ENCODE measurements at places on chromosomes 7 and 10.

DNA sequence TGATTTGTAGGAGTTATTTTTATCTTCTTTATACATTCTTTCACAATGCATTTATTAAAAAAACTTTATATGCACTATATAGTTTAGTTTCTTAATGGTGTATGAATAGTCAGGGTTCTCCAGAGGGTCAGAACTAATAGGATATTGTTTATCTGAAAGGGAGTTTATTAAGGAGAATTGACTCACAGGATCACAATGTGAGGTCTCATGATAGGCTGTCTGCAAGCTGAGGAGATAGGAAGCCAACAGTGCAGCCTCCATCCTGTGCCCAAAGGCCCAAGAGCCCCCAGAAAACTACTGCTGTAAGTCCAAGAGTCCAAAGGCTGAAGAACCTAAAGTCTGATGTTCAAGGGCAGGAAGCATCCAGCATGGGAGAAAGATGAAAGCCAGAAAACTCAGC, 192.8 kb upstream of the AHR start:
- no peak for DNase-seq

DNA sequence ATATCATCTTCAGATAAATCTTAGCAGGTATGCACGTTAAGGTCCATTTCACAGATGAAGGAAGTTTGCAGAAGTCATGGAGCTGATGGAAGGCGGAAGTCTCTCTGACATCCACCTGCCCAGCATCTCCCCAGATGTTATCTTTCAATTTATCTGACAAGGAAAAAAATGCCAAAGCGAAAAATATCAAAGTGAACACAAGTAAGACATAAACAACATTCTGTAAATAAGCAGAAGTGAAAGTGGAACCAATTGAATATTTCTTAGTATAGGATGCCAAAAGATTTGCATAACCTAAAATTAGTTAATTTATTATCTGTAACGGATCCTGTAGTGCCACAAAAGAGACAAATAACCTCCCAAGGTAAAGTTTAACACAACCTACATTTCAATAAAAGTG, 73.6 kb upstream of the NEBL start:
- no peak for DNase-seq

GRCh38 chr10:60944058-60944909, at the start of gene RHOBTB1:
TSS of gene RHOBTB1 (minus strand) at chr10:60944185. CDS start at chr10:60911542, 32,643 bp downstream.
- DNase-seq: peak; percentile 93

DNA sequence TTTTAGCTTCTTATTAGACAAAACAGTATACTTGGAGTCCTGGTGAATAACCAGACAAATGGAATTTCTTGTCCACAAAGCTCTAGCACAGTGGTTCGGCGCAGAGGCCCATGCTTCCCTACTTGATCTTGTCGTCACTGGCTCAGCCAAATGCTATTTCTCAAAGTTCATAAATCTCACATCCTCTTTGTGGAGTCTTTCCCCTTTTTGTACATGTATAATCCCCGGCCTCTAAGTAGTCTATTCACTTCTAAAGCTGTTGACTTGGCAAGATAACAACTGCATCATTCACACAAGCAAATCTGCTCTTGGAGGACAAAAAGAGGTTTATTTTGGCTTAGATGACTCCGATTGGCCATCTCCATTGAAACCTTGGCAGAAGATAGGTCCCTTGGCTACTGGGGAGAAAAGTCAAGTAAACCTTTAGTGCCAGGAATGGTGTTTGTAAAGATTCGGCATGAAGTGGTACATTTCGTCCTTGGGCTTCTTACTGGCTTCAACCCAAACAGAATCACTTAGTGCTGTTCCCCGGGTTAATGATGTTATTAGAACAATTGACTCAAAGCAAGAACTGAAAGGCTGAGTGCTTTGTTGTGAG, 5.1 kb upstream of the AKR1E2 start:
- DNase-seq: no peak

GRCh38 chr10:96560489-96560888, 26.3 kb downstream of the TM9SF3 start:
- no peak for DNase-seq

DNA sequence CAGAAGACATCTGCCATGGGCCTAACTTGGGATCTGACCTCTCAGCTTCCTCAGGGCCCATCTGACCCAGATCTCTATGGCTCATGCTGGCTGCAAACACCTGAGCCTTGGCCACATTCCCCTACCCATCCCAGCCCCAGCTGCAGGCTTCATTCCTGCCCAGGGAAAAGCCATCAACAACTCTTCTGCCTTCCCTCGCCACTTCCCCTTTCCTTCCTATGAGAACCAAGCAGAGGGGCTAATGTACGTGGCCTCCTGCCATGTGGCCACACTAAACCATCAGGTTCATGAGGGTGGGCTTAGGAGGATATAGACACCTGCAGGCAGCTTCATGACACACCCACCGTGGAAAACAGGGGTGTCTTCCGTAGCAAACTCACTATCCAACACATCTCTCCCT, 312.2 kb downstream of the GALNT17 start:
- no peak for DNase-seq

GRCh38 chr10:31490858-31491504, 172.0 kb downstream of the ZEB1 start:
- DNase-seq: no peak

GRCh38 chr7:127872122-127872521, 159.1 kb downstream of the LRRC4 start:
- no peak for DNase-seq

GRCh38 chr7:85386460-85386859, 199.6 kb upstream of the SEMA3D start:
- no peak for DNase-seq

GRCh38 chr7:128352153-128352537, 8.4 kb upstream of the RBM28 start:
- DNase-seq: peak; percentile 77

GRCh38 chr10:29142516-29143314, 146.2 kb upstream of the LYZL1 start:
- DNase-seq: no peak

DNA sequence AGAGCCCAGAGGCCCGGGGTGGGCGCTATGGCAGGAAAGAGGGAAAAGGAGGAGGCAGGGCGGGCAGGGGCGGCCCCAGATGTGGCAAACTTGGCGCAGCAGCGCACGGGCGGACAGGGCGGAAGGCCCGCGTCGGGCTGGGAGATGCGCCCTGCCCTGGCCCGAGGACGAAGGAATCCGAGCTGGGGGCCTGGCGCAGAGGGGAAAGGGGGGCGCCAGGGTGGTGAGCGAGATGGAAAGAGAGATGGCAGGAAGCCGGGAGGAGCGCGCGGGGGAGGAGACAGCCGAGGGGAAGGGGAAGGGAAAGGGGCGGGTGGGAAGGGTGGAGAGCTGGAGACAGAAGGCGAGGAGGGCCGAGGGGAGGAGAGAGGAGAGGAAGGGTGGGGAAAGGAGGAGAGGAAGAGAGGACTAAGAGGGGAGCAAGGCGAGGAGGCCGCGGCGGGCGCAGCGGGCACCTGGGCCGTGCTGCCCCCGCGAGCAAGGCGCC, at the start of gene MARVELD1:
Gene MARVELD1 (plus strand): TSS at position 392 of the 487 bp plus-strand sequence. CDS start 147 bp downstream, outside the sequence.
- peak; percentile 48 for DNase-seq

GRCh38 chr10:106278383-106278782, 886.1 kb downstream of the SORCS1 start:
- no peak for DNase-seq

GRCh38 chr7:42994096-42994495, 61.9 kb downstream of the MRPL32 start:
- no peak for DNase-seq

- no peak for DNase-seq
Measured at GRCh38 chr7:117110480-117111315, 157.4 kb downstream of the ST7 start.

DNA sequence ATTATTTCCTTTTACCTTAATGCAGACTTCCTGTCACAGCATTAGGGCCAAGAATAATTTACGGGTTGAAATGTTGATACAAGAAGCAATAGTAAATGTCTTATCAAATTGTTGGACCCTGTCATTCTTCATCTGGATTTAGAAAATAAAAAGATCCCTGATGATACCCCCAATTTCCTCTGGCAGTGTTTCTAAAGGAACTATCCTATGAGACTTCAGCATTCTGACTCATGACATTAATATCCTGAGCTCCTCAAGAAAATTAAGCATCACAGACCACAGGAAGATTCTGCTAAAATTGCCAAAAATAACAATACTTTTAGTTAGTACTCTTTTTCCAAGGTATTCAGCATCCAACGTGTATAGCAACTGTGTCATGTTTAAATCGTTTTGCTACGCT, 490.5 kb upstream of the ANKRD30A start:
- DNase-seq: no peak

DNA sequence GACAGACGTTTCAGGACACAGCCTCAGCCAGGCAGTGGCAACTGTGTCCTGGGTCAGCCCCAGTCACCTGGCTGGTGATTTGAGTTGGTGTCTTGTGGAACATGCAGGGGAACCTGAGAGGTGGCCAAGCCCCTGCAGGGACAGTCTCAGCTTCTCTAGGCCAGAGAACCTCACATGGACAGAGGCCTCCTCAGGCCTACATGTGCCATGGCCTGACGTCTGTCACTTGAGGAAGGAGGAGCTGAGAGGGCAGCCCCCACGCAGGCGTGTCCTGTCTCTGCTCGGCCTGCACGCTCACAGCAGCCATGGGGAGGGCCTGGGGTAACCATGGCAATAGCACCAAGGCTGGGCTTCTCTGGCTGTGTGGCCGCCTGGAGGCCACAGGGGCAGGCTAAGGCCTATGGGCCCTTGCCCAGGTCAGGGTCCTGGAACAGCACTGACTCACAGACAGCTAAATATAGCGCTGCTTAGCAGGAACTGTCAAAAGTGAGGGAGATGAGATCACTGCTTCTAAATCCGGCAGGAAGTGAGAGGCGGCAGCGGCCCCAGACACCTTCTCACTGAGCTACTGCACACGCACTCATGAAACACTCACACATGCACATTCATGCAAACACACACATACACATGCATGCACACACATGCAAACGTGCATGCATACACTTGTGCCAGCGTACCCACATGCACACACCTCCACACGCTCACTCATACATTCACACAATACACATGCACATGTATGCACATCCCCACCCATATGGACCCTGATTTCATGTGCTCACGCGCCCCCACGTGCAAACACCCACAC, 57.0 kb downstream of the YKT6 start:
- peak; percentile 91 for DNase-seq

- DNase-seq: no peak
Measured at GRCh38 chr10:91022390-91022789, 101.5 kb upstream of the ANKRD1 start.

DNA sequence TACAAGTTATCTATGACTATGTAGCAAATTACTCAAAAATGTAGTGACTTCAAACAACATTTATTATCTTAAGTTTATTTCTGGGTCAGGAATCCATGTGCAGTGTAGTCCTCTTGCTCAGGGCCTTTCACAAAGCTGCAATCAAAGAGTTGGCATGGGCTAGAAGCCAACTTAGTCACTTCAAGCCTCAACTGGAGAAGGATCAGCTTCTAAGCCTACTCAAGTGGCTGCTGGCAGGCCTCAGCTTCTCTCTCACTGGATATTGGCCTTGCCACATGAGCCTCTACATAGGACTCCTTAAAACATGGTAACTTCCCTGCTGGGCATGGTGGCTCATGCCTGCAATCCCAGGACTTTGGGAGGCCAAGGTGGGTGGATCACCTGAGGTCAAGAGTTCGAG, 5.0 kb upstream of the NFE2L3 start:
- no peak for DNase-seq

DNA sequence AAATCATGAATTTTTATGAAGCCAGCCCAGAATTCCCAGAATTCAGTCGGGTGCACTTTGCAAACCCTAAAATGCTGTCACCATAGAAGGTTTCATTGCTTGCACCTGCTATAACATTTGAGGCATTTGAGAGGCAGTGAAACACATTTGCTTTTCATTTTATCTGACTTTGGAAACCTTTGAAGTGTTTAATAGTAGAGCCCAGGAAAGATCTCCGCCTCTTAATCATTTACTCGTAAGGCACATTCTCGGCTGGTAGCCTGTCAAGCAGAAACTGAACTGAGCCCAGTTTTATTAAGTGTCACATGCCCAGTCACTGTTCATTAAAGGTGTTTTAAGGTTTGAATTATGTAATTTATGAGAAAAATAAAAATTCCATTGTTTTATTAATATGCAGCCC, 247.6 kb downstream of the EMX2 start:
- no peak for DNase-seq

DNA sequence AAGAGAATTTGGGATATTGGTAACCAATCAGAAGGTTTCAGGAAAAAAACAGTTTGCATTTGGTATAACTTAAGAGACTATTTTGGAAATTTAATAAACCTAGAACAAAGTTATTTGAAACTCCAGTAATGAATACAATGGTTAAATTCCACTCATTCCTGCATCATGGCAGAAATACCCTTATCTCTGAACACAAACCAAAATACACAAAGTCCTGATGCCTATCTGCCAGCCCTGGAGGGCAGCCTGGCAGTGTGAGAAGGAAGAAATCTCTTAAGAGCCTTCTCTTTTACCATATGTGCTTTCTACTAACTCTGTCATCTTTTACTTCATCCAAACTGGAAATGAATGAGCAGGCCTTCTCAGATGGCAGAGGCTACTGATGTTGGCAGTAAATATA, 147.1 kb upstream of the LYZL1 start:
- no peak for DNase-seq

DNA sequence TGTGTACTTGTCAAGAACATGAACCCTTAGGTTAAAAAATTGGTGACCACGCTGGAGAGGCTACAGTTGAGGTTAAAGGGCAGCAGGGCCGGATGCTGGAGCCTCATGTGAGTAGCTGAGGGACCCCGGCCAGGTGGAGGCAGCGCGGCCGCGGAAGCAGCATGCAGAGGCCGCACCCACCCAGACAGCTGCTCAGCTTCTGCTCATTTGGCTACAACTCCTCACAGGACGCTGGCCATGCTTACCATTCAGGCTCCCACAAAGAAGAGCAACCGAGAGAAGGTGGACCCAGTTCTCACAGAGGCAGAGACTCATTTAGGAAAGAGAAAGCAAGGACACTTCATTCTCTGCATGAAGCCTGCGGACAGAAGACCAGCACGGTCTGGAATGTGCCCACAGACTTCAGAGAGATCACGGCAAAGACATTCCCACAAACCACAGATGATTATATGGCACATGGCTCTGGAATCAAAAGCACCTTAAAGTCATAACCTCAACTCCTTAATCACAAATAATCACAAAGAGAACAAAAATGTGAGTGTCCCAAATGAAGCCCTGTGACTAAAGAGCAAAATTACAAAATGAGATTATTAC, 94.4 kb downstream of the VOPP1 start:
- DNase-seq: peak; percentile 65

DNA sequence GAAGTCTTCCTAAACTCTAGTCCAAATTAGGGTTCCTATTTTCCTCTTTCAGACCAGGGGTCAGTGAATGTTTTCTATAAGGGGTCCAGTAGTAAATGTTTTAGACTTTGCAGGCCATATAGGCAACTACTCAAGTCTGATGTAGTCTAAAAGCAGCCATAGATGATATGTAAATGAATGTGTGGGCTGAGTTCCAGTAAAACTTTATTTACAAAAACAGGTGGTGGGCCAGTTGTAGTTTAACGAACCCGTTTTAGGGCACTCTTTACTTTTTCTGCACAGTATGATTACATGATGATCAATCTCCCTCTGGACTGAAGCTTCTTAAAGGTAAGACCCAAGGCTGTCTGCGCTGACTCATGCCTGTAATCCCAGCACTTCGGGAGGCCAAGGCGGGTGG, 243.6 kb downstream of the CAMK1D start:
- no peak for DNase-seq

GRCh38 chr7:141416650-141417270, 134.4 kb upstream of the AGK start:
- no peak for DNase-seq
